ENCODE measurements at places on chromosomes 1 and 21. TPM values are rescaled to one million over a fixed set of nuclear protein-coding genes. Genes with fewer than 3 reads are reported as not detected.

Gene OR10J1
- not detected for total RNA-seq

Gene PDZK1
- total RNA-seq: 229 TPM

Gene OR2T34
- not detected for total RNA-seq

Gene ZNF683
- total RNA-seq: not detected

Gene CFHR1
- total RNA-seq: not detected

Gene HSD3B2
- total RNA-seq: not detected

Gene MRPS21
- total RNA-seq: 67.0 TPM
